ENCODE measurements at places on chromosomes 6 and 20.

GRCh38 chr6:2949121-2949520 is 22.2 kb downstream of the SERPINB6 start:
- no peak for DNase-seq

DNA sequence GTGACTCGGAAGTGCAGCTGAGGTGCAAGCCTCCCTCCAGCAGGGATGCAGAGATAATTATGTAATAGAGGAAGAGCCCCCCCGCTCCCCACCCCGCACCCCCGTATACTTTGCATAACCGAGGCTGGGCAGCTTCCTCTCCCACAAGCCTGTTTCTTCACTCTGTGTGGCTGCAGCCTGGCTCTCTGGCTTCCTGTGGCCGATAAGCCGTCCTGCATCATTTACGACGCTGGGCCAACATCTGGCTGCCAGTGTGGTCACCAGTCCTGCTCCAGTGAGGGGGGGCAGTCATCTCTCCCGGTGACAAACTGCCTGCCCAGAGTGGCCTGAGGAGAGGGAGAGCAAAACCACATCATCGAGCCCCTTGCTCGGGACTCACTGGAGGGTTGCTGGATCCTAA is 59.2 kb downstream of the RBM38 start:
- DNase-seq = no peak

DNA sequence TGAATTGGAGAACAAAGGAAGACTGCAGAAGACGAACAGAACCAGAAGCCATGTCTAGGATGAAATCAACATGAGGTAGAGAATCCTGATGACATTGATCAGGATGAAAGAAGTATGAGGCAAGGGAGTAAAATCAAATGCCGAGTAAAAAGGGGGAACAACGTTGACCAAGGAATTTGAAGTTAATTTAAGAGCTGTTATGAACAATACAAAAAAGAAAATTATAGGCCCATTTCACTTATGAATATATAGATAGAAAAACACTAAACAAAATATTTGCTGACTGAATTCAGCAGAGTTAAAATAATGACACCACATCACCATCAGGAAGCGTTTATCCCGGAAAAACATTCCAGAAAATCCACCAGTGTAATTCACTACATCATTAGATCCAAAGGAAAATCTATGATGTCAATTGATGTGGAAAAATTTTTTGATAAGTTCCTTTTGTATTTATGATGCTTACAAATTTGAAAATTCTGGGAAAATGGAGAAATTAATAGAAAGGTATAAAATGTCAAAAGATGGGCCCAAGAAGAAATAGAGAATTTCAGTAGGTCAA is 8.1 kb upstream of the CCN5 start:
- no peak for DNase-seq

DNA sequence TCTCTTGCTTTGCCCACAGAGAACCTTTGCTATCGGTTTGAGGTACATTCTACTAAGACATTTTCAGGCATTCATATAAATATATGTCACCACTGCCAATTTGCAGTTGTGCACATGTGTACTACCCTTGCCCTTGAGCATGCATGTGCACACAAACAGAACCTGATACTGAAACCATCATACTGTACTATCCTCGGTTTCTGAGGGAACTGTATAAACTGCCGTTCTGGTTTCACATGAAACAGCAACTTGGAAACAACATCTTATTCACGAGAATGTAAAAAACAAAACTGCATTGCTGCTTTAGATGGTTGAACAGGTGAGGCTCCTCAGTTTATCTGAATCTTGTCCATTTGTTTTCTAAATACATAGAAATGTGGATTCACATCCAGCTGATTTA is 151.2 kb upstream of the TMEM170B start:
- no peak for DNase-seq

DNA sequence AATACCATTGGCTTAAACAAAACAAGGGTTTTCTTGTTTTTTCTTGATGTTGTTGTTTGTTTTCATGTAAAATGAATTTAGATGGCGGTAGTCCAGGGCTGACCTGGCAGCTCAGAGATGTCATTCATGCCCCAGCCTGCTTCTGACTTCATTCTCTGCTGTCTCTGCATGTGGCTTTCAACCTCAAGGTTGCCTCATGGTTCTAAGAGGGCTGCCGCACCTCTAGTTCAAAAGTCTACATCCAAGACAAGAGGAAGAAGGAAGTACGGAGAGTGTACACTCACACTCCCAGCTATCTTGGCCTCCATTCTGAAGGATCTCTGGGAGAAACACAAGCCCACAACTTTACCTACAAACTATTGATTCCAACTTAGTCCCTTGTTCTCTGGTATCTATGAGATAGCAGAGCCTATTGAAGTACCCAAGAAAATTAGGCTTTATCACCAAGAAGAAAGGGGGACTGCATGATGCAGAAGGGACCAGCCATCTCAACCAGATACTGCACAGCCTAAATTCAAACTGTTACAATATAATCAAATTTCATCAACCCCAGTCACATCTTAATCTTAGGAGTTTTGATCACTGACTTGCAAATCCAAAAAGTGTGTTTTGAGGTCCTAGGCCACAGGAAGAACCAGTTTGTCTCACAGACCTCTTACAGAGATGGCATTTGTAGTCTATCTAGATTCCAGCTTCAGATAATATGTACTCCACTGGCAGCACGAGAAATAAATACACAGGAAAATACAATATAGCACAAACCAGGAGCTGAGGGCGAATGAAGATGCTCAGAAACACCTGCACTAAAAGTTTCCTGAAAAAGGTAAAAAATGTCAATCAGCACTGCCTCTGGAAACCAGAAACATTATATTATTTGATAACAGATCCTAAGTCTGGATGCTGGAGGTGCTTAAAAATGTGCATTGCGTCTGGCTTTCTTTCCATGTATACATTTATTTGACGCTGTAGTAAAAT is 866 bp upstream of the BTN3A3 start:
- no peak for DNase-seq

DNA sequence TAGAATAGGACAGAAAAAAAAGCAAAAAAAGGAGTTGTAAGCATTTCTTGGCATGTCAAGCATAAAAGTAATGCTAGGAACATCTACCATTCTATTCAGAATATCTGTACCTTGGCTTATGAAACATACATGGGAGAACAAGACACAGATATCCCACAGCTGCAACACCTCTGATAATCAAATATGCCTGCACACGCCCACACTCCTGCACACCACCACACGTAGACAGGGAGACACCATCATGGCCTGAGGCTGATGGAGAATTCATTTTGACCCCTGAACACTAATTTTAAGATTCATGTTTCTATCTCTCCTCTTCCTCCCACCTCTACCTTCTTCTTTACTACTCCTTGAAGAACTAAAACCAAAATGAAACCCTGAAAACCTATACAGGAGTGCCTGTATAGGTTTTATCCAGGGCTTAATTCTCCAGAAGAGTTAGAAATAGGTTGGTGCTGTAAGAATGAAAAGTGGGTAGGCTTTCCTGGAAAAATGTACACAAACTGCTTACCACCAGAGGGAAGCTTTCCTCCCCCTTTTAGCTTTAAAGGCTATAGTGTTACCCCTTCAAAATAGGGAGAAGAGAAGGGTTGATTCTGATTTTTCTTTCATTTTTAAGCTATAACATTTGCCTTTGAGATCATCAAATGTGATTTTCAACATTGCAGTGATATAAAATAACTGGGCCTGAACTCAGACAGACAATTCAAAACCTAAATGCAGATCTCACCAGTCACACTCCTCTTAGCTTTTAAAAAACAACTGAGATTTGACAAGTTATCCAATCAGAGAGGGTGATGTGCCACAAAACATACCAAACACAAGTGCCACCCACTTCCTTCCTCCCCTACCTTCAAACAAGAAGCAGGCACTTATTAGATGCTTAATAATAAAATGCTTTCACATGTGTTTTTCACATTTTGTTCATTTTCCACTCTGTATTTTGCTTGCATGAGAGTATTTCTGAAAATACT is 57.9 kb downstream of the ELOVL5 start:
- no peak for DNase-seq

- no peak for DNase-seq
Measured at GRCh38 chr6:45927421-45928320, 88.0 kb downstream of the CLIC5 start.

GRCh38 chr6:1766654-1767053 is 156.9 kb downstream of the FOXC1 start:
- no peak for DNase-seq

DNA sequence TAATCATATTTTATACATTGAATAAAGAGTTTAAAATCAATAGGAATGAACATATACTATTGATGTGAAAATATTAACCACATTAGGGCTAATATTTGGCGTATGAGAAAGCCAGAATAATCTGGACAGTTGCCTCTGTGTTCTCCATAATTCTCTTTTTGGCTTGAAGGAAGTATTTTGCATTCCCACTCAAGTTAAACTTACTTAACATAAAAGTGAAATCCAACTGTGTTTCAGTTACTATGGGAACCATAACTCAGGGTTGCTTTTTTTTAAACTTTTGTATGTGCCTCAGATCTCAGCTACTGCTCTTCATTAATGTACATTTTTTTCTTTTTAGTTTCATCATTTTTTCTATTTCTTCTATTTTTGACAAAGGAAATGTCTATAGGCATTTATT is 479.8 kb downstream of the NKAIN2 start:
- no peak for DNase-seq

DNA sequence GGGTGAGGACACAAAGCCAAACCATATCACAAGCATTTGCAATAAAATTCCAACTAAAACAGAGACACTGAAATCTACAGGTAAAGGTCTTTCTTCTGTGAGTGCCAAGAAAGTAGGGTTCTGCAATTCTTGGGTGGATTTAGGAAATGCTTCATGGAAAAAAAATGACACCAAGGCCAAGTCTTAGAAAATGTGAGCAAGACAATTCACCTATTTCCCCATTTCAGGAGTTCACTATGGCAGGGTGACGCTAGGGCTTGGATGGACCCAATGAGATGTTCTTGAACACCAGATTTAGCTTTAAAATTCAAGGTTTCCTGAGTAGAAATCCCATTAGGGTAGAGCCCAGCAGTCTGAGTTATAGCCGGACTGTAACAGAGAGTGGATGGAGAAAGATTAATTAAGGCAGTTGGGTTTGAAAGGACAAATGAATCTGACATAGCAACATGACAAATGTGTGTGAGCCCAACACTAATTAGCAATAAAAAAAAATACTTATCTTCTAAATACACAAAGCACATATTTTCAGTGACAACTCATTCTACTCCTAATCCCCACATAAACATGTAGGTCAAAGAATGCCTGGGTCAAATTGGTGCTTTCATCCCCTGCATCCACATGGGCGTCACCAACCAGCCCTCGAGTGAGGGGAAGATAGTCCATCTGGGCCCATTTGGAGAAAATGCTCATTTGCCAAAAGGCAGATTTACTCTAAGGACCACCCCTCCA is 180.4 kb upstream of the JARID2 start:
- DNase-seq = no peak

DNA sequence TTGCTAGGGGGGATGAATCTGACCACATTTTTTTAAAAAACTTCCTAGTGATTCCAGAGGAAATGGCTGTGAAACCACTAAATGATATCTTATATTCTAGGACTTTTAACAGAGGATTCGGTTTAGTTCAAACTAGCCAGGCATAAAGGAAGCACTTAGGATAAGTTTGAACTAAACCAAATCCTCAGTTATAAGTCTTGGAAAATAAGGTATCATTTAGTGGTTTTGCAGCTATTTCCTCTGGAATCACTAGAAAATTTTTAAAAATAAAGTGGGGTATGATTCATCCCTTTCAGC is 327.9 kb upstream of the QKI start:
- DNase-seq = no peak

- DNase-seq = no peak
Measured at GRCh38 chr6:35015476-35015875, 125.7 kb downstream of the TCP11 start.

DNA sequence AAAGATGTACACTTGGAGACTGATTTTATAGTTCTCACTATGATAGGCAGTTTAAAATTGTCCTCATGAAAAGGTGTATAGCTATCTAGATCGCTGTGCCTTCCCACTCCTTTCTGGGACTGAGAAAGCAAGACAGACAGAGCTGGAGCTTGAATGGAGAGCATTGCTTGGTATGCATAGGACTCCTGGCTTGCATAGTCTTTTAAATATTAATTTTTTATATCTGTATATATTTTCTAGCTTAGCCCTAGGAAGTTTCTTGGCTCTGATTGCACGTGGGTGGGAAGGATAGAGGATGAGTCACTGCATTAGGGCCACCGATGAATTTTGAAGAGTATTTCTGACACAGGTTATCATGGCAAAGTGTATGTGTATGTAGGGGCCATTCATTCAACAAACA is 150.0 kb upstream of the SPACA1 start:
- DNase-seq = no peak

DNA sequence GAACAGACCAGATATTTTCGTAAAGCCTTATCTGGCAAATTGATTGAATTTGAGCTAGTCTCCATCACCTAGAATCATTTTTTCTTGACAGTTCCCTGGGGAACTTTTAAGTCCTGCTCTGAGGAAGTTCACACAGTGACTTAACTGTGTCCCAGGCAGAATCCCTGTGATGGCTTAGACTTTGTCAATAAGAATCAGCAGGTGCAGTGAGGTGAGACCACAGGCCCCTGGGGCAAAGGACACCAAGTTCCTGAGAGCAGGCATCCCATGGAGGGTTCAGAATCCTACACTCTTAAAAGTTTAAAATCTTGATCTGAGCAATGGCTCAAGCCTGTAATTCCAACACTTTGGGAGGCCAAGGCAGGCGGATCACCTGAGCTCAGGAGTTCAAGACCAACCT is 13.0 kb downstream of the KIF16B start:
- DNase-seq = no peak

DNA sequence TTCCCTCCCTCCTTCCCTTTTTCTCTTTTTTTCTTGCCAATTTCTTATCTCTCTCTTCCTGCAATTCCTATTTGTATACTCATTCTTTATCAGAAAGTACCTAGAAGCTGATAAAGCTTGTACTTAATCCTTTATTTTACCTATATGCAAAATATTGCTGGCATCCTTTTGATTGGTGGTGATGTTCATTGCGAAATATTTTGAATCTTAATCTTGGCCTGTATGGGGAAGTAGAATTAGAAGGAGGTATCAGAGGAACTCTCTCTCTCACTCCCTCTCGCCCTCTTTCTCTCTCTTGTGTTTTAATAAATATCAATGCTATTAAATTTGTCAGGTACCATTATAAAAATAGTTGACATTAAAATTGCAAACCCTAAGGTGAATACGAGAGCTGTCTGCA is 52.8 kb downstream of the UST start:
- no peak for DNase-seq

DNA sequence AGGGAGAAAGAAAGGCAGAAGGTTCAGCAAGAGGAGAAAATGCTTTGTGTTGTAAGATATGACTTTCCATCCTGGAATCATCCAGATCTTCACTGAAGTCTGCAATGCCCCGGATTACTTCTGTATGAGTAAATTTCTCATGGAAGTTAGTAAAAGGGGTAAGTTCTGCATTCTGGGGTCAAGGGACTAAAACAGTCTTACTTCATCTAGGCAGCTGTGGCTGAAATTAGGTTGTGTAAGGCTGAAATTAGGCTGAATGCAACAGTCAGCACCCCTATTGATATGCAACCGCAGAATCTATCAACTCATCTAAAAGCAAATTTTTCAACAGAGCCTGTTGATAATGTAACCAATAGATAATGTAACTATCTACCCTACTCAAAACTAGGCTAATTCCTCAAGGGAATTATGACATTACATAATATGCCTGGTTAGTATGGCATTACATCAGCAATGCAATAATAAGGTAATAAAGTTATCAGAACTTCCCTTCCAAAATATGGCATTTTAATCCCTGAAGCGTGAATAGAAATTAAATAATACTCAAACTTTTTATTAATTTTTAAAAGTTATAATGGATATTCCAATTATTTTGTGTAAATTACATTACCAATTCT is 671.7 kb upstream of the CITED2 start:
- no peak for DNase-seq

GRCh38 chr6:122283884-122284283 is 115.6 kb upstream of the HSF2 start:
- DNase-seq = no peak
